Activated T-helper 17 cell treated with anti-CD3 and anti-CD28 coated beads, Interleukin-2, amount 50 U/mL, for 72 hours (primary cell): ENCODE measurements at places on chromosomes 11 and 22. TPM values are rescaled to one million over a fixed set of nuclear protein-coding genes. Genes with fewer than 3 reads are reported as not detected.
A peak's percentile ranks its signal among the peaks of the same experiment; 100 is the strongest.

TRIM68 gene
- 7.9 TPM for total RNA-seq

IL18 gene
- total RNA-seq: not detected

OR5A1 gene
- not detected for total RNA-seq

CRKL gene
- total RNA-seq: 88.5 TPM

ELMOD1 gene
- not detected for total RNA-seq

OR4C15 gene
- not detected for total RNA-seq

UQCR10 gene
- total RNA-seq: 62.8 TPM

MPEG1 gene
- total RNA-seq: not detected

MAFF gene
- 58.8 TPM for total RNA-seq

- ATAC-seq: no peak
These were observed 63.6 kb upstream of the PAX6 start for GRCh38 chr11:31874631-31875191.

DNA sequence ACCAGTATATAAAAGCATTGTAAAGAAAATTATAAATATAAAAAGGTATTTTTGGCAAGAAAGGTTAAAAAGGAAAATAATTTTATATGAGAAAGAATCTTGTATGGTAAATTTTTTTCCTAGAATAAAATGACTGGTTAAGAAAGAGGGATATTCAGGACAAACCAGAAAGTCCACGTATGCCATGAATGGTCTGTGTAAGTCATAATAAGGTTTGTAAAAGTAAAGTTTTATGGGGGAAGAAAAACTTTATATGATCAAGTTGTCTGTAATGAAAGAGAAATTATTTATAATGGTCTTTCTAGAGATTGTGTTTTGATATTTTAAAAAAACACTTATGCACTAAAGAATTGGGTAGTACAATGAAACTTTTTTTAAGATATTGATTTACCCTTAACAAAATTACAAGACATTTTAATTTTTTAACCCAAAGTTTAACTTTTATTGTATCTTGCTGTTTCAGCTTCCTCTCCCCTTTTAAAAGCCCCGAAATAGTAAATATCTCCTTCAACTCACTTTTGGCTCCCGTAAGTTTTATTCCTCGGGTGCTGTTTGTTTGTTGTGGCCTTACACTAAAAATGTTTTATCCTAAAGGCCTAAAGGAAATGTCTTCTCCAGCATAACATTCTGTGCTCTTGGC lies 47.7 kb downstream of the AMOTL1 start:
- ATAC-seq: no peak

- peak; percentile 68 for ATAC-seq
These were observed 14.1 kb downstream of the DCPS start for GRCh38 chr11:126317756-126318573.

GRCh38 chr22:28608546-28608945 lies 71.1 kb downstream of the TTC28 start:
- ATAC-seq: no peak

DNA sequence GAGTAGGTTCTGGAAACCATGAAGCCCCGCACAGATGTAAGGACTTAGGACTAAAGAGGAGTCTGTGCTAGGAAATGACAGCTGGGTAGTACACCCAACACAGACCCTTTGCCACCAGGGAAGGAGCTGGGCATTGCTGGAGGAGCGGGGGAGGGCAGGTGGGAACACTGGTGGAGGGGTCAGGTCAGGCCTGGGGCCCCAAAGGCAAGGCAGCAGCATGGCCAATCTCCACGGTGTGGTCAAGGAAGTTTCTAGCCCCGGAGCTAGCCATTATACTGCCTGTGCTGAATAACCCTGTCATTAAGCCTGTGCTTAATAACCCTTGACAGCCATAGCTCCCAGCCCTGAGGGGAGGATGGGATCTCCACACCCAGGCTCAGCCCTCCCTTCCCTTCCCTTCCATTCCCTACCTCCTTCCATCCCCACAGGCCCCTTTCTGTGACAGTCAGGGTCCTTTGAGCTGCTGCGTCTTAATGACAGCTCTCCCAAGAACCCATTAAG lies 2.1 kb downstream of the TMPRSS4 start:
- ATAC-seq: no peak

- ATAC-seq: no peak
These were observed 1.5 kb upstream of the MMP20 start for GRCh38 chr11:102626676-102627075.

- no peak for ATAC-seq
These were observed 49.6 kb downstream of the NOX4 start for GRCh38 chr11:89441606-89442005.

DNA sequence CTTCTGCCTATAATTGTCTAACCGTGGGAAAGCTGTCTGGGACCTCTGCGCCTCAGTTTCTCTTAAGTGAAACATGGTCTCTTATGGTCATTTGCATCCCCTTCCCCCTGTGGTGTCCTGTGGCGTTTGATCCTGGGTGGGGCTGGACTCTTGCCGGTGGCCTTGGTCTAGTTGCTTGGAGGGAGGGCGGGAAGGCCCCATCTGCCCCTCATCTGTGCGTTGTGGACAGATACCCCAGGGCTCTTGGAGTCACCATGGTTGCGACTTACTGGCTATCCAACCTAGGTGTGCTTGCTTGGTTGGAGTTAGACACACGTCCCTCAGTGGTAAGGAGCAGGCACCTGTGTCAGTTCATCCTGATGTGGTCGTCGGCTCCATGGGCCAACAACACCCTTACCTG lies 15.2 kb downstream of the SHANK3 start:
- ATAC-seq: no peak

DNA sequence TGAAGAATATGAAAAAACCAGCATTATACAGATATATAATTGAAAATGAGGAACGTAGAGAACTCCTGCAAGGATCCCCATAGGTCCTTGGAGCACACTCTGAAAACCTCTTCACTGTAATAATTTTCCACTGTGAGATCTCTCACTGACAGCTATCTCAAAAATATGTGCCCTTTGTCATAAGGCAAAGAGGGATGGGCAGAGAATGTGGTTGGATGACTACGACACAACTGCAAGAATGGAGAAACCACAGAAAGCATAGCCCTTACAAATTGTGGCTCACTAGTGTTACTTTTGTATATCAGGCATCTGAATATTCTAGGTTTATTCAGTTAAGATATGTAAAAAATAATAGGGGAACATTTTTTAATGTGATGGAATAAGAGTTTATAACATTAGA lies 7.9 kb upstream of the CTSC start:
- ATAC-seq: peak; percentile 94

DNA sequence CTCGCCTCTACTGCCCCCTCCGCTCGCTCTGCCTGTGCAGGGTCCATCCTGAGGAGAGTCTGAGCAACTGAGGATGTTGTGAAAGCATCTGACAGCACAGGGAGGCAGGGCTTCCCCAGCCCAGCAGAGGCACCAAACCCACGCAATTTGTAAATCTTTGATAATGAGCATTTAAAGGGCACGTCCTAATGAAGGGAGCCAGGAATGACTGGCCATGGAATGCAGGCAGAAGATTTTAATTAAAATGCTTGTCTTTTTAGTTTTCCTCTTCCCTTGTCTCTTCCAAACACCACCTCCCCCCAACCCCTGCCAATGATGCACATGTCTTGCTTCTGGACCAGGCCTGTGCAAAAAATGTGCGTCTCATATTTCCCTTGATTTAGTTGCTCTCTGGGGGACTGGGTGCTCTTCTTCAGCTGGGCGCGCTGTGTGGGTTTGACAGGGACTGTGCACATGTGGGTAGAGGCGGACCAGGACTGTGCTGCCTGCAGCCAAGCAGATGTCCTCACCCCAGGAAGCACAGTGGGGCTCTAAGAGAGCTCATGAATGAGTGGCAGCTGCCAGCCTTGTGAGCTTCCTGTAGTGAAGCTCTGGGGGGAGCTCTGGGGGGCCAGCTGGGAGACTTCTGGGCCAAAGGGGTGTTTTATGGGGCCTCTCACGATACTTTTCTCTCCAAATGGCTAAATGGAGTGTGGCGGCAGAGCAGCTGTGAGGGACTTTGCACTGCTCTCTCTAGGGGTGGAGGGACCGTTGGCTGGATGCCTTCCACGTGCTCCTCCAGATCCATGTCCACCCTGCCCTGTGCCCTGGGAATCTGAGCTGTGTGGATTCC lies 273.5 kb downstream of the ST3GAL4 start:
- no peak for ATAC-seq

GRCh38 chr11:112012874-112013273 lies 12.3 kb upstream of the DLAT start:
- no peak for ATAC-seq
